ENCODE measurements at places on chromosomes 1 and 21.

DNA sequence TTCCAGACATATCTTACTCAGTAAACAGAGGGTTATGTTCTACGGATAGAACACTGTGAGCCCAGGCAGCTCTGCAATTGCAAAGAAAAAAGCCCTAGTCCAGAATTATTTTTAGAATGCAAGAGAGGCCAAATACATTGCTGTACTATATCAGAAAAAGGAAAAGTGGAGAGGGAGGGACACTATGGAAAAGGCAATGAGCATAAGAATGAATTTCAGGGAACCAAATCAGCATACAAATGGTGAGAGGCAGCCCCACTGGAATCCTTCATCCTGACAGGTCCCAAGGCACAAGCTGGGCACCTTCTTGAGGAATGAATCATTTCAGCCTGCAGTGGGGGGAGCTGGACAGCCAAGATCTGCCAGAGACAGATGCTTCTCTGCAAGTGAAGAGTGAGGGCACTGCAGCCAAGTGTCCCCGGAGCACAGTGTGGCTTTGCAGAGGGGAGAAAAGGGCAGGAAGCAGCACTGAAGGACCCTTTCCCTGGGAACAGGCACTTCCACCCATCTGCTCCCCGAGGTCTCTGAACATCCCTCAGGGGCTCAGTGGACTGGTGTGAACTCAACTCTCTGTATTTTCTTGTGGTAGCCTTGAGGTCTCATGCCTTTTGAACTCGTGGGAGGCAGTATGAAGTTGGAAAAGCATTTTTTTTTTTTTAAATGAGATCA is 115.6 kb downstream of the XCL2 start:
- H3K4me3 ChIP-seq, result no peak overlapping the region
- DNase-seq, result peak; percentile 21
- no peak overlapping the region for H3K27ac ChIP-seq
- no peaks in the 10 kb centered on the region for H3K36me3 ChIP-seq

- no peaks in the 10 kb centered on the region for H3K27me3 ChIP-seq
- no peak for DNase-seq
- H3K36me3 ChIP-seq, result peaks cover 35% of the 10 kb centered on the region
- H3K4me1 ChIP-seq, result peaks cover 31% of the 10 kb centered on the region
- peak overlapping the region; percentile 95 for H3K4me3 ChIP-seq
- H3K27ac ChIP-seq, result peak overlapping the region; percentile 97
Measured at GRCh38 chr1:35030338-35030737, 1.4 kb downstream of the ZMYM6 start.

GRCh38 chr1:214709241-214709640 is 106.2 kb downstream of the CENPF start:
- peaks cover 20% of the 10 kb centered on the region for H3K4me1 ChIP-seq
- no peaks in the 10 kb centered on the region for H3K27me3 ChIP-seq
- no peak overlapping the region for H3K4me3 ChIP-seq
- no peak for DNase-seq

DNA sequence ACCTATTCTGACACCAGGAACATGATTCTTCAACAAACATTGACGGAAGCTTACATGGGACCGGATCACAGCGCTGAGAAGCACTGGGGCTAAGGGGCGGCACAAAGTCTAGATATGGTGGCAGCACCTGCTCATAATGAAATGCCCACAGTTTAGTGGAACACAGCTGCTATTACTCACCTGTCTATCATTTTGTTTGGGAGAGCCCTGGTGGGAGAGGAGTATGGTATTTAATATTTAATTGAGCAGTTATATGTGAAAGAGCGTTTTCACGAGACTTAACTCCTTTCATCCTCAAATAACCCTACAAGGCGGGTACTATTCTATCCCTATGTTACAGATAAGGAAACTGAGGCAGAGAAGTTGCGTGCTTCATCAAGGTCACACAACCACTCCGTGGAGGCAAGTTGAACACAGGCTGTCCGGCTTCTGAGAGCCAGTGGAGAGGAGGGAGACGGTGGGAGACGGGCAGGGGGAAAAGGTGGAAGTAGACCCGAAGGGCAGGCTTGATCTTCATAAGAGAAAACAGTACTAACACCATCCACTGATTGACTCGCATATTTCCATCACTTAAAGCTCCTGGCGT is 790 bp upstream of the TSNAX start:
- DNase-seq, result no peak
- H3K4me1 ChIP-seq, result peaks cover 24% of the 10 kb centered on the region
- peak overlapping the region; percentile 97 for H3K4me3 ChIP-seq
- H3K36me3 ChIP-seq, result peaks cover 17% of the 10 kb centered on the region

GRCh38 chr1:26690576-26691031 is 5.2 kb upstream of the ARID1A start:
- no peak overlapping the region for H3K4me3 ChIP-seq
- no peak for DNase-seq
- no peaks in the 10 kb centered on the region for H3K36me3 ChIP-seq
- no peak overlapping the region for H3K27ac ChIP-seq

DNA sequence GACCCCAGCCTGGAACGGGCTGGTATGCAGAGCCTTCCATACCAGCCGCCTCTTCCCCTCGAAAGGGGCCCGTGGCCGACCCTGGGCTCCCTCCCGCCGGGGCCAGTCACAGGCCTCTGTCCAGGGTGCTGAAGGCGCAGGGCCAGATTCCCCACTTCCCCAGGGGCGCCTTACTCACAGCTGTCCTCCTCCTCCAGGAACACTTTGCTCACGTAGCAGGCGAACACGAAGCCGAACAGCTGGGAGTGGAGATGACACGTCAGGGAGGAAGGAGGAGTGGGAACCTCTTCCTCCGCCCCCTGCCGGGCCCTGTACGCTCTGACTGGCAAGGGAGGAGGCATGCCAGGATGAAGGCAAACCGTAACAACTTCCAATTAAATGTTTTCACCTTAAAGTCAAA is 57.3 kb downstream of the NKAIN1 start:
- peaks cover 36% of the 10 kb centered on the region for H3K27me3 ChIP-seq
- DNase-seq, result peak; percentile 93
- peaks cover 6% of the 10 kb centered on the region for H3K4me1 ChIP-seq
- H3K36me3 ChIP-seq, result no peaks in the 10 kb centered on the region
- no peak overlapping the region for H3K27ac ChIP-seq
- H3K4me3 ChIP-seq, result no peak overlapping the region

DNA sequence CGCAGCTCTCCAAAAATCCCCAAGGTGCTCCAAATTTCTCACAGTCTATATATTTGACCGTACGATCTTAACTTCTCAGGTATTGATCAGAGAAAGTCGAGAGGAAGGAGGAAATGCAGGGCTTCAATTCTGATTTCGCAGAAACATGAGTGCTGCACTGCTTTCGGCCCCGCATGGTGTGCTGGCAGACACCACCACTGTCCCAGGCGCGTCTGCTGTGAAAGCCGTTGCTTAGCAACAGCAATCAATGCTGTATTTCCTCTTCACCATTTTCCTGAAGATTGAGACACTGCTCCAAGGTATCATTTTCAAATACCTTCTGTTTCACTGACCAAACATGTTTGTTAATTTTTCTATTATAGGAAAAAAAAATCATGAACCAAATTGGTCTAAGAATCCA is 296.3 kb downstream of the SMYD3 start:
- peaks cover 38% of the 10 kb centered on the region for H3K4me1 ChIP-seq
- DNase-seq, result no peak
- peaks cover 4% of the 10 kb centered on the region for H3K36me3 ChIP-seq
- no peak overlapping the region for H3K27ac ChIP-seq
- no peak overlapping the region for H3K4me3 ChIP-seq
- no peaks in the 10 kb centered on the region for H3K27me3 ChIP-seq

DNA sequence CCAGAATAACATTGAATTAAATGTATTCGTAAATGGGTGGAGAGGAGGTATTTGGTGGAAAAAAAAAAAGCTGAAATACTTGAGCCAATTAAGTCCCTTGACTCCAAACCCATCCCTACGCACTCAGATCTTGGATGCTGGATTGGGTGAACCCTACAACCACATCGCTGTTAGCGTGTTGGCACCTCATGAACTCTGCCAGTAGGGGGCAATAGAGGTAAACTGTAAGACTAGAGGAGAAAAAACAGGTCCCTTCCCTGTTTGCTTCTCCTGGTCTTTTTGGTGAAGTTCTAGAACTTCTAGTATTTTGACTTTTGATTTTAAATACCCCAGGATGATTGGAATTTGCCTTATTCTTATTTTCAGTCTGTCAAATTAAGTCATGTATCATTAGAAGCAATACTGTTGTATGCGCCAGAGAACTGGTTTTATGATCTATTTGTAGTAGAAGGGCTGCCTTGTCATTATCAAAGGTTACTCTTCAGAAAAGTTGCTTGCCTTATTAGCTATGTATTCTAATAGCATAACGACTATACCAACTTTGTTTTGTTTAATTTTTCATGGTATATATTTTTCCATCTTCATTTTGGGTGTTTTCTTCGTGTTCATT is 1.9 kb upstream of the OR13G1 start:
- peaks cover 9% of the 10 kb centered on the region for H3K4me1 ChIP-seq
- no peaks in the 10 kb centered on the region for H3K27me3 ChIP-seq
- H3K27ac ChIP-seq, result no peak overlapping the region
- peak; percentile 11 for DNase-seq
